ENCODE measurements at places on chromosomes 3 and 15.

- DNase-seq, result peak; percentile 48
Measured at GRCh38 chr3:131812433-131812832, 222.4 kb downstream of the CPNE4 start.

DNA sequence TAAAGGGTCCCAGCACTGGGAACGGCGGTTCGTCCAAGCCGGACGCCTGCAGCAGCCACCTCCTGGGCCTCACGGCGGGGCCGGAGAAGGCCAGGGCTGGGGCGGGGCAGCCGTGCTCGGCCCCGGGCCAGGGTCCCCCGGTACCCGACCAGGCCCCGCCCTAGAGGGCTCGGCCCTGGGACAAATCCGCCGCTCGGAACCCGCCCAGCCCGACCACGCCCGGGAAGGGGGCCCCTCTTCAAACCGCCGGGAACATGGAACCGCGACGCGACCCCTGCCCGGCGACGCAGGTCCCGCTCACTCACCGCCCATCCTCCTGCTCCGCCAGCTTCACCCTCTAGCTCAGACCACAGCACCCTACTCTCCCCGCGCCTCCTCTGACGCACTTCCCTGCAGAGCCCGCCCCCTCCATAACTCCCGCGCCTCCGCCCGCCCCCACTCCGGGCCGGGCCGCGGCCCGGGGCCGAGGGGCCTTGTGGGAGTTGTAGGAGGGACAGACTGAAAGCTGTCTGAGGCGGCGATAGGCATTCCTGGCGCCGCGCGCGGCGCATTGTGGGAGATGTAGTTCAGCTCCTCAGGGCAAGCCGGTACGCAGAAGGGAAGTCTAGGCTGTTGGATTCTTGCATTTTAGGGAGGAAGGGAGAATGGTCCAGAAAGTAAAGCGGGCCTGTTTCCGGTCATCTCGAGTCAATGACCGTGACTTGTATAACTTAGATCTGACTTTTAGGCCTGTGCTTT is at the start of gene CLDND1:
Gene CLDND1 (minus strand): TSS at position 359 of the 738 bp plus-strand sequence. CDS start 1,478 bp downstream, outside the sequence.
- peak; percentile 97 for DNase-seq

GRCh38 chr15:84034578-84035398 is 200.8 kb upstream of the GOLGA6L4 start:
- no peak for DNase-seq

- DNase-seq, result no peak
Measured at GRCh38 chr3:141237701-141238521, 6.3 kb downstream of the PXYLP1 start.

GRCh38 chr3:4533489-4534443 is 40.6 kb downstream of the ITPR1 start:
- DNase-seq, result peak; percentile 37

- DNase-seq, result no peak
Measured at GRCh38 chr3:11672363-11672762, 28.6 kb upstream of the VGLL4 start.

DNA sequence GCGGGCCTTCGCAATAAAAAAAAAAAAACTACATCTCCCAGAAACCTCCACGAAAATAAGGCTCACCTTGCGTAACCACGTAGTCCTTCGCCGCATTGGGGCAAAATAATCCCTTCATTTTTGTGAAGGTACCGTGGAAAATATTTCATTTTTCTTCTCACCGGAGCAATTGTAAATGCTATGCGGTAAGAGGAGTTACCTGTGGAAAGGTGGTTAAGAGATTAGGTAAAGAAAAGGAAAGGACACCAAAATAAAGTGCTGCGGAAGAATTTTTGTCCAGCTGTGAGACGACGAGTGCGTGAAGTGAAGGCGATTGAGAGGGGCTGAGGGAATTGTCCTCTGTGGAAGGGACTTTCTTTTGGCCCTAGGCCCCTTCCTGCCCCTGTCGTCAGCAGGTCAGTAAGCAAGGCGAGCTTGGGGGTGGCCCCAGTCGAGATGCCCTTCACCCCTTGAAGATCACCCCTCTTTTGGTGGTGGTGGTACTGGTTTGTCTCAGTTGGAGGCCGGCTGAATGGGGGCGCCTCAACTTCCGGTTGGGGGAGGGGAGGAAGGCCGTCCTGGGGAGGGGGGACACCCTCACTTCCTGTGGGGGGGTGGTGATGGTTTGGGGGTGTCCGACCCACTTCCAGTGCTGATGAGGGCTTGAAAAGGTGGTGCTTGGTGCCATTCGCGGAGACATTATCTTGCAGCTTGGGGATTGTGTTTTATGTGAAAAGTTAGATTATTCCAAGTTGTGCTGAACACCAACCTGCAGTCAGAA is at the start of gene HMG20A:
Gene HMG20A (plus strand): TSS at position 279 of the 760 bp plus-strand sequence. CDS start 37,520 bp downstream, outside the sequence.
- DNase-seq, result peak; percentile 80

GRCh38 chr3:188179006-188179966 is 25.3 kb downstream of the LPP start:
- DNase-seq, result no peak

GRCh38 chr3:12194669-12195161 is 36.0 kb upstream of the TIMP4 start:
- DNase-seq, result peak; percentile 41

DNA sequence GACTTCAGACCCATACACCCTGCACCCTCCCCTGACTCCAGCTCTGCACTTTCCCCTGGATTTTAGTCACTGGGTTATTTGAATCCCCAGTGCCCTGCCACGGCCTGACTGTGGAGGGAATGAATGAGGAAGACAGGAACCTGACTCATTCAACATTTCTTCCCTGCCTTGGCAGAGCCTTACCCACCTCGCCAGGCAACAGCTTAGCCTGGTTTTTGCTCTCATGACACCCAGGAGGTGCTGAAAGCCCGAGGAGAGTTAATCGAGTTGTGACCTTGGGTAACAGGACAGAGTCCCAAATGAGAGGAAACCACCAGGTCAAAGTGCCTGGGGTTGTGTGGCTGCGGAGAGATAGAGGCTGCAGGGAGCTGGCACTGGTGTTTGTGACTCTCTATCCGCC is 128.3 kb downstream of the SMAD6 start:
- peak; percentile 68 for DNase-seq

- DNase-seq, result no peak
Measured at GRCh38 chr15:51935466-51936104, 36.0 kb downstream of the LEO1 start.

- DNase-seq, result no peak
Measured at GRCh38 chr15:67606742-67607141, 64.2 kb downstream of the MAP2K5 start.

- DNase-seq, result no peak
Measured at GRCh38 chr3:5239602-5240001, 52.1 kb downstream of the EDEM1 start.

DNA sequence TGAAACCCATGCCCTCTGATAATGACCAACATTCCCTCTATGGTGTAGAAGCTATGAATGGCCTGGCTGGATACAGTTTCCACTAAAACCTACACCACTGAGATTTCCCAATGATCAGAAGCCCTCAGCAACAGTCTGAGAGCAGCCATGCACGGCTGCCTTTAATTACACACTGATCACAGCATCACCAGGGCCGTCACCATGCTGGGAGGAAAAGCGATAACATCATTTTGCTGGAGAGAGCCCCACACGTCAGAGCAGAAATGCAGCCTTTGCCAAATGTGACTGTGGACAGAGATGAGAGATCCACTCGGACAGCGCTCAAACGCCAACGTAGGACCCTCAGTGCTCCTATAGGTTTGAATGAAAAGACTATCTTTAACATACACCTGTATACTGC is 135.0 kb downstream of the XXYLT1 start:
- DNase-seq, result no peak

GRCh38 chr15:76078285-76078877 is 18.6 kb downstream of the TMEM266 start:
- no peak for DNase-seq

- no peak for DNase-seq
Measured at GRCh38 chr15:94403331-94403730, 172.0 kb downstream of the MCTP2 start.

- no peak for DNase-seq
Measured at GRCh38 chr3:102485701-102486100, 50.9 kb downstream of the ZPLD1 start.

DNA sequence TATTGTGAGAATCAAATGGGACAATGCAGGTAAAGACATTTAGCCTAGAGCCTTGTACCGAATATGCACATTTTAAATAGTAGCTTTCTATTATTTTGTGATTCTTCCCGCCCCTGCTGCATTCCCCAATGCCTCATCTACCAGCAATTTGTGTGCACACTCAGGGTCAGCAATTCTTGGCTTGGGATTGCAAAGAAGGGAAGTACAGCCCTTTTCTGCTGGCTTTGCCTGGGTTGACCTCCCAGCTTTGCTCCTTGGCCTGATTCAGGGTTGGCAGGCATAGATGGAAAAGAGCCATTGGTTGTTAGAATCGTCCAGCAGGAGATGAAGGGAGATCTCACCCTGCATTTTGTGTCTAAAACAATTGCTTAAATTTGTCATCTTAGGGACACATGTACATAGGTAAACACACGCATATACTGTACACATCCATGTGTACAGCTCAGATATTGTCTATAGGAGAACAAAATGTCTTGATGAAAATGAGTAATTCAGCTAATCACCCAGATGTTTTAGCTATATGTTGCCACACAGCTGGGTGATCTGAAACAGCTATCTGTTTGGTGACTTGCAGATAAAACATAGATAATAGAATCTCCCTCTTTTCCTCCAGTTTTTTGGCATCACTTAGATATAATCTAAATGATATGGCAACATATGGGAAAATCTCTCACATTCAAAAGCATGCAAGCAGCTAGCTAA is 340.9 kb upstream of the TBL1XR1 start:
- peak; percentile 83 for DNase-seq

DNA sequence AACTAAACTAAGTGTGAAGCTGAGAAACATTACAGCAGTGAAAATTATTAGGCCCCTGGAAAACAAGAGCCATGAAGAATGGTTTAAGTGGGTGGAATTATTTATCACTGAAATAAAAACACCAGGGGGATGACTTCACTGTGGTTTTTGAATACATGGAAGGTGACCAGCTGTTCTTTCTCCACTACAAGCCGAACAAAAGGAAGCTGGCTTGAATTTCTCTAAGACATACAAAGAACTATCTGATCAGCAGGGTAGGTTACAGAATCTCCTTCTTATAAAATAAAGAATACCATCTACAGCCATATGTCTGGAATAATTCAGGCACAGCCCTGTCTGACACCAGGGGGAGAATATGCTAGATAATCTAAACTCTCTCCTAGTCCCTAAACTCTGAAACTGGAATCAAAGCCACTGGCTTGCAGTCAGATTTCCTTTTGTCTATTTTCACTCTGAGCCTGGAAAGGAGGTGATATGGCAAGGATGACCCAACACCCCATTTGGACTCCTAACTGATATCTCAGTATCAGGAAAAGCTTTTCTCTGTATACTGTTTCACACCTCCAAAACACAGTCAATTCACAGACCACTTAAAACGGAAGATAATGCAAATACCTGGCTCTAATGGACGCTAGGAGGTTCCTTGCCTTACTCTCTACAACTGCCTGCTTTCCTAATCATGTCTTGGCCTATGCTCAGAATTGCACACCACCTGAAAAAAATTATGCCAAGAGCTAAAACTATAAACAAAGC is 31.2 kb downstream of the SPATA12 start:
- no peak for DNase-seq

GRCh38 chr15:66939451-66940023 is 125.9 kb upstream of the SMAD3 start:
- no peak for DNase-seq

DNA sequence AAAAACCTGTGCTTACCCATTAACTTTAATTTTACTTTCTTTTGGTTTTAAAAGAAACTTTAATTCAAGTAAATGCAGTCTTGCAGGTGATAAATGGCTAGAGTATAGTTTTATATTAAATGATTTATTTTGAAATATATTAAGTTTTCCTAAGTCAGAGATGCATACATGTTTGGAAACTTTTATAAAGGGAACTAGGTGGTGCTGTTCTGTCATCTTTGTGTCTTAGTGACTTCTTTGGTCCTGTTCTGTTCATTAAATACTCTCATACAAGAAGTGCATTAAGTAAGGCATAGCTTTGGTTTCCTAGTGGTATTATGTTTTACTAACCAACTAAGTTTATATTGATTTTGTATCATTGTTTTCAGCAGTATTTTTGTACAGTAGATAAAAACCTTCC is 15.6 kb downstream of the CADM2 start:
- no peak for DNase-seq

DNA sequence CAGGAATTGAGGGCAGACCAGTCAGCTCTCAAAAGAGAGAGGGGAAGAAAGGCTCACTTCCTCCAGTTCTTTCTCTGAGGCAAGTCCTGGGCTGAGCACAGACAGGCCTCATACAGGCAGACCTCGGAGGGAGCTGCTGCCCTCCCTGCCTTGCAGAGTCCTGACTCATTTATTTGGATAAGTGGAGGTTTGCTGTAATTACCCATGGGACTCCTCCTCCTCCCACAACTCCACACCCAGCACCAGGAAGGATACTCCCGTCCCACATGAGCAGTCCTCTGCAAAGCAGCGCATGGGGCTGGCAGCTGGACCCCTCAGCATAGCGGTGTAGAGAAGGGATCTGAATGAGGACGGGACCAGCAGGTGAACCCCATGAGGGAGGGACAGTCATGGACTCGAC is 13.4 kb upstream of the SCN10A start:
- peak; percentile 78 for DNase-seq

DNA sequence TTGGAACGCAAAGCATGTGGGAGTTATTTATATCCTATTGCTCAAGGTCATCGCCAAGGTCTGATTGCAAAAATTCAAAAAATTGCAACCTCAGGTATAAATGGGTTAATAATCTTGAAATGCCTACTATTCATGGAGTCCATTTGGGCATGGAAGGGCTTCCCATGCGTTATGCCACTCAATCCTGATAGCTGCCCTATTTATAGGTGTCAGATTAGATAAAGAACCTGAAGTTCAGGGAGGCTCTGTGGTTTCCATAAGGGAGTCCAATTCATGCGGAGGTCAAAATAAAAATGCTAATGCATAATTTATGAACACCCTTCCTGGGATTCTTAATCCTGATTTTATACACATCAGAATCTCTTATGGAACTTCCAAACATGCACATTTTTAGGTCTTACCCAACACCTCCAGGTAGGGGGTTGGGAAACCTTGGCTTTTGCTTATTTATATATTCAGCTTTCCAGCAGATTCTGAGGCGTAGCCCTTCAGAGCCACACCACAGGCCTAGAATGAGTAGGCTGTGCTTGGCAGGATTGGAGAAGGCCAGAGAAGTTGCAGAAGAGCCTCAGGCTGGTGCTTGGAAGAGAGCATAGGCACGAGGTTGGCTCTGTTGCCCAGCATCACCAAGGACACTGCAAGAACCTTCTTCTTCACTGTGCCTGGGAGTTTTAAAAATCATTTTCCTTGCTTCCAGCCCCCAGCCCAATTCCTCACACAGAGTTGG is 324.4 kb upstream of the CFAP20DC start:
- no peak for DNase-seq

- DNase-seq, result no peak
Measured at GRCh38 chr15:86136861-86137260, 57.2 kb downstream of the AGBL1 start.

DNA sequence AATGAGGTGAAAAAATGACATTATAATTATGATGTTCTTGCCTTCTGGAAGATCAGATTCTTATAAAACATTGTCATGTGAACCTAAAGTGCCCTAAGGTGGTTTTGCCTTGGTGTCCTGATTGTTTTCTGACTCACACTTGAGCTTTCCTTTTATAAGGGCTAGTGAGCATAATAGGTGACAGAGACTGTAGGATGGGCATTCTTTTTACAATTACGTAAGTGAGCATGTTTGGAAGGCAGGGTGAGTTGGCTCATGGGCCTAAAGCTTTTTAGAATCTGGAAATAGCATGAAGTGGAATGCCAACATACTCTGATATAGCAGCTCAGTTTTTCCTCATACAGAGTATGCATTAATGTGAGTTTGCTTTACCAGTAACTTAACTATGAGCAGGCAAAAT is 41.2 kb downstream of the CRYBG3 start:
- peak; percentile 7 for DNase-seq
